ENCODE measurements at places on chromosomes 2 and 18.

DNA sequence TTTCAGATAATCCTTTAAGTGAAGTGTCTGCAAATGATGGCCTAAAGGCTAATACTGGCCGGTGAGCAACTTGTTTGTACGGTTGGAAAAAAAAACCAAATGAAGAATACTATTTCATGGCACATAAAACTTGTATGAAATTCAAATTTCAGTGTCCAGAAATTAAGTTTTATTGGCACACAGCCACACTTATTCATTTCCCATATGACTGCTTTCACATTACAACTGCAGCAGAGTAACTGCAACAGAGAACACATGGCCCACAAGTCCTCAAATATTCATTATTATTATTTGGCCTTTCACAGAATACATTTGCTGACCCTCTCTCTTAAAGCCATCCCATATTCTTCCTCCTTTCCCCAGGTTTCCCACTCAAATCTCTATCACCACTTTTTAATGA, 1268.6 kb downstream of the LRP1B start:
- no peak for DNase-seq

GRCh38 chr18:69175681-69176080, 225.0 kb upstream of the DOK6 start:
- DNase-seq: no peak

DNA sequence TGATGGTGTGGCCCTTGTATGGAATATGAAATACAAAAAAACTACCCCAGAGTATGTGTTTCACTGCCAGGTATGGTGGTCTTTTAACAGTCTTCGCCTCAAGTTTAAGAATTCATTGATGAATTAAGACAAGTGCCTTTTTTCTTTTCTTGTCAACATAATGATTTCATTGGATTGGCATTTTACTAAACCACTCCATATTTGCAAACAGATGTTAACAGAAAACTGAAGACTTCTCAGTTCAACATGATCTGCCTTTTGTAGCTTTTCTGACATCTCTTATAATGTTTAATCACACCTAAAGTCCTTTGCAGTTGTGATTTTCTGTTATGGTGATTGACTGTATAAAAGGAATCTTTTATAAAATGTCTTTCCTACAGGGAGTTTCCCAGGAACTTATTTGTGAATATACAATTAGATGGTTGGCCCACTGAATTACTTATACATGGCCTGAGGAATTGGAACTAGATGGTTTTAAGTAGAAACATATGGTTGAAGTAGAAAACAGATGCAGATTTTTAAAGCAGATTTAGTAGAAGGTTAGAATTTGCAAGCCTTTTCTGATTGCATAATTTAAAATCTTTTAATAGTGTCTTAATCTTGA, 39.7 kb downstream of the DYNC1I2 start:
- peak; percentile 6 for DNase-seq

DNA sequence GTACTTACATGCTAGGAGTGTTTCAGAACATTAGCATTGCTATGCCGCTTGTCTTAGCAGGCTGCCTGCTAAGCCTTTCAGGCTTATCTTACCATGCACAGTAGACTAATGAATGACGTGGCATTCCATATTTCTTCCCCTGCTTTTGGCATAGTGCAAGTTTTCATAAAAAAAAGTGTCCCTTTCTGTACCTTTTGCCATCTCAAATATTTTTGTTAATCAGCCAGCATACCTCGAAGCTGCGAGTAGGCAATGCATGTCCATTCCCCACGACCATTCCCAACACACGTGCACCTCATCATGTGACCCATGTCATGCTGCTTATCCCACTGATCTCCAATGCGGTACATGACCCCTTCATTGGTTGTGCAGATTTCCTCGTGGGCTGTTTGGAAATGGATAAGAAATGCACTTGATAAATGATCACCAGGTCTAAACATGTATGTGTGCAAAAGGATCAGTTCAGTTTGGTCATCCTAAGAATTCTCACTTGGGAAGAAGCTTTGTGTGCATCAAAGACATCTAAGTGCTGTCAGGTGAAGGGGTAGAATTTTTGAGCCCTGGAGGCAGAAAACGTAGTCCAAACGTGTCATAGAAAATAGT, 13.9 kb downstream of the FN1 start:
- no peak for DNase-seq

Measured in myocyte (in vitro differentiated cells).